Activated T-helper 2 cell treated with anti-CD3 and anti-CD28 coated beads, Interferon-gamma antibody, Interleukin-2, Interleukin-4, amounts not matched to agents 10 μg/mL and 5 μg/mL and 100 μg/mL, durations not matched to agents 14 hours and 24 hours and 36 hours (primary cell): ENCODE measurements at places on chromosomes 5 and 9.
A peak's percentile ranks its signal among the peaks of the same experiment; 100 is the strongest.

GRCh38 chr5:103617090-103617489 lies 54.5 kb upstream of the NUDT12 start:
- H3K27me3 ChIP-seq: no peaks in the 10 kb centered on the region
- DNase-seq: no peak
- no peak overlapping the region for H3K4me3 ChIP-seq
- H3K27ac ChIP-seq: no peak overlapping the region
- H3K36me3 ChIP-seq: no peaks in the 10 kb centered on the region
- H3K4me1 ChIP-seq: no peaks in the 10 kb centered on the region

DNA sequence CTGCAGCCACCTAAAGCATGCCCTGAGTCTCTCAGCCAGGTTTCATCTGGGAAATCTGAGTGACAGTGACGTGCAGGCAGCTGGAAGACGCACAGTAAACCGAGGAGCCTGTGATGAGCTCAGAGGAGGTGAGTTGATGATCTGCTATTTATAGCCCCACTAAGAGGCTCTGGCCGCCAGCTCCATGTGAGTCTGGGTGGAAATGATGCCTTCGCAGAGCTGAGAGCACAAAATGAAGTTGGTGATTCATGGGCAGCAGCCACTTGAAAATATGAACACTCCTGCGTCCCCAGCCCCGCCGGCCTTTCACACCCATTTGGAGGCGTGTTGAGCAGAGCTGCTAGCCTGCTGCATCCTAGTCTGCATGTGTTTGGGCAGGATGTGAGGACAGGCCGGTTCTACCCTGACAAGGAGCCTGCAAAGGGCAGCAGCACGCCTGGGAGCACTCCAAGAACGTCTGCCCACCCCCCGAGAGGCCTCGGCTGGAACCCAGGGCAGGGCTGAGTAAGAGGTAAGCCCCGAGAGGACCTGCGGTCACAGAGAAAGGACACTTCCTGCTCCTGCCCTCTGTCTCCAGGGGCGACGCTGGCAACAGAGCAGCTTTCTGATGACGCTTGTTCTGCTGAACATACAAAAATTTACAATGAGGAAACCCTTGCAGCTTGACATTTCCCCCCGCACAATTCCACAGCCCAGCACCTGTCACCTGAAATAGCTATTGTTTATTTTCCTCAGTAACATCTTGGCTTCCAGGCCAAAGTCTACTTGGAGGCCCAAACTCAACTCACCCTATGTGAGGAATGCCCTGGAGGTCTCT lies 25.1 kb upstream of the CDKN2AIPNL start:
- H3K4me3 ChIP-seq: no peak overlapping the region
- no peaks in the 10 kb centered on the region for H3K36me3 ChIP-seq
- DNase-seq: peak; percentile 62
- no peaks in the 10 kb centered on the region for H3K27me3 ChIP-seq

DNA sequence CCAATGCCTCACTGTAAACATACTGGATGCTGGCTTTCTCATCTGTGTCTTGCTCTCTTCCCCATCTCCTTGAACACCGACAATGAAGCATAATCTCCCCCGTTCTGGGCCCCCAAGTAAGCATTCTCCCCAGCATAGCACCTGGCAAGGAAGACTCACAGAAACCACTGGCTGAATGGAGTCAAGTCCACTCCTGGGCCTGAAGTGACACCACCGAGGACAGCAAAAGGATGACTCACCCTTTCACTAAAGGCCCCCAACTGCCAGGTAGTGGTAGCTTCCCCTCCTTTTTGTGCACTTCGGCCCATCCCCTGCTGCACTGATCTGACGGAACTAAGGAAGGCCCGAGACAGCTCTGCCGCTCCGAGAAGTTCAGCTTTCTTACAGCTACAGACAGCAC lies 9.4 kb downstream of the VDAC1 start:
- DNase-seq: no peak
- peaks cover 32% of the 10 kb centered on the region for H3K4me1 ChIP-seq
- H3K27ac ChIP-seq: no peak overlapping the region
- no peaks in the 10 kb centered on the region for H3K27me3 ChIP-seq
- peaks cover 42% of the 10 kb centered on the region for H3K36me3 ChIP-seq

GRCh38 chr5:149186506-149186905 lies 45.2 kb downstream of the ABLIM3 start:
- H3K27me3 ChIP-seq: peaks cover 23% of the 10 kb centered on the region
- no peaks in the 10 kb centered on the region for H3K4me1 ChIP-seq
- H3K4me3 ChIP-seq: no peak overlapping the region
- H3K36me3 ChIP-seq: no peaks in the 10 kb centered on the region
- DNase-seq: no peak

GRCh38 chr5:65043843-65044359 lies 275.2 kb downstream of the CWC27 start:
- peaks cover 10% of the 10 kb centered on the region for H3K4me1 ChIP-seq
- no peak overlapping the region for H3K27ac ChIP-seq
- H3K27me3 ChIP-seq: no peaks in the 10 kb centered on the region
- DNase-seq: no peak
- no peaks in the 10 kb centered on the region for H3K36me3 ChIP-seq

- DNase-seq: no peak
- H3K27me3 ChIP-seq: no peaks in the 10 kb centered on the region
- H3K36me3 ChIP-seq: no peaks in the 10 kb centered on the region
- H3K4me3 ChIP-seq: no peak overlapping the region
These were observed 30.6 kb upstream of the ASS1 start for GRCh38 chr9:130414081-130414731.

DNA sequence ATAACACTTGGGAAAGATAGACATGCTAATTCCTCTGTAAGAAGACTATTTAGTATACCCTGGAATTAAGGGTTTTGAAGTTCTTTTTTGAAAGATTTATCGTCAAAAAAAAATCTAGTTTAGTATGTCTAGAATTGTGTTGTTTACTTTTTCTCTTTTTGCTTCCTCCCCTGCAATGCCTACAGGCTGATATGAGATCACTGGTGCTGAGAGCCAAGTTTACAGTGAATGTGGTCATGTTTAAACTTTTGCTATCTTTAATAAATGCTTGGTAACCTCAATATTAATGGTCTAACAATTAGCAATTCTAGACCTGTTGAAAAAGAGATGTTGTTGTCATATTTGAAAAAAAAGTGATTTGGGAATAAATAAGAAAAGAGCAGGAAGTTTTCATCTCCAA lies 86.1 kb downstream of the CWC27 start:
- no peak overlapping the region for H3K27ac ChIP-seq
- no peaks in the 10 kb centered on the region for H3K4me1 ChIP-seq
- H3K4me3 ChIP-seq: no peak overlapping the region
- H3K36me3 ChIP-seq: no peaks in the 10 kb centered on the region

- H3K27me3 ChIP-seq: no peaks in the 10 kb centered on the region
- no peak overlapping the region for H3K27ac ChIP-seq
- H3K4me1 ChIP-seq: no peaks in the 10 kb centered on the region
- no peak for DNase-seq
- H3K36me3 ChIP-seq: no peaks in the 10 kb centered on the region
These were observed 566.0 kb downstream of the CAAP1 start for GRCh38 chr9:26326563-26326962.

DNA sequence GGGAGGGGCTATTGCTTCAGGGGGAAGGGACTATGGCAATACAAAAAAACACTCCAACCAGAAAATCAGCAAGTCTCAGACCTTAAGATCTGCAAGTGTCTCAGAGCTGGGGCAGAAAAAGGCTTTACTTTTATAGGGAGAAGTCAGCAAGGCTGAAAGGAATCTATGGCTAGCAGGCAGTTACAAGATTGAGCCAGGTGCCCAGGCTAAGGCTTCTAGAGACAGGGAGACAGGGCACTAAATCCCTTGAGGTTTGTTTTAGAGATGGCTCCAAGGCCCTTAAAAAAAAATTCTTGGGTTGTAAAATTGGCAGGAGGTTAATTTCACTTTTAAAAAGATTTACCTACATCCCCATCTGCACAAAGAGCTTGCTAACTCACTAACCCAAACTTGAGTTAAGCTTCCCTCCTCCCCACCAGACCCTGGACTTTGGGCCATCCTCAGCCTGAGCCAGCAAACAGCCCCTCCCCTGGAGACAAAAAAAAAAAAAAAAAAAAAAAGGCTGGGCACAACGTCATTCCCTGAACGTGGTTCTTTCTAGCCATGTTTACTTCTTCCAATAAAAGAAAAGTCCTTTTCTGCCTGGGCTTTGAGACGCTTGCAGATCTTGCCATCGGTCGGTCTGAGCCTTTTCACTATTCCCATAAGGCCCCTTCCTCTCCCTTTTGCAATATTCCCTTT lies 17.9 kb downstream of the NIPAL4 start:
- no peaks in the 10 kb centered on the region for H3K27me3 ChIP-seq
- no peak overlapping the region for H3K4me3 ChIP-seq
- peaks cover 44% of the 10 kb centered on the region for H3K4me1 ChIP-seq
- peaks cover 91% of the 10 kb centered on the region for H3K36me3 ChIP-seq

GRCh38 chr5:143449772-143450171 lies 46.3 kb upstream of the NR3C1 start:
- no peak overlapping the region for H3K4me3 ChIP-seq
- no peak overlapping the region for H3K27ac ChIP-seq
